Globus pallidus (tissue), 1 donor: ENCODE measurements at places on chromosomes 7 and 10.
A peak's percentile ranks its signal among the peaks of the same experiment; 100 is the strongest.

DNA sequence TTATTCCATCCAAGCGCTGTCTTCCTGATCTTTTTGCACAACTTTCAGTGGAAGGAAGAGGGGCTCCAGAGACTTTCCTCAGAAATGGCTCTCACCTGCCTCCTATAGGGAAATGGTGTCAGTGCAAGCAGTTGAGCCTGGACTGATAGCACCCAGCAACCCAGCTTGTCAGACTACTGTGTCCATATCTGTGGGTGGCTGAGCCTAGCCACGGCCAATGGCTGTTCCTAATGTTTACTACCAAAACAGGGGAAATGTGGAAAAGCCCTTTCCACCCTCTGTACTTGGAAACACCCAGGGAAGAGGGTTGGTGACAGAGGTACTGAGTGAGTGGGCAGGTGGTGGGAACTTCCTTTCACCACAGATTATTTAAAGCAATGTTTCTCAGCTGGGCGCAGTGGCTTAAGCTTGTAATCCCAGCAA is 4.3 kb upstream of the YKT6 start:
- DNase-seq = peak; percentile 39

GRCh38 chr10:812787-813186 is 118.7 kb downstream of the LARP4B start:
- DNase-seq = no peak

DNA sequence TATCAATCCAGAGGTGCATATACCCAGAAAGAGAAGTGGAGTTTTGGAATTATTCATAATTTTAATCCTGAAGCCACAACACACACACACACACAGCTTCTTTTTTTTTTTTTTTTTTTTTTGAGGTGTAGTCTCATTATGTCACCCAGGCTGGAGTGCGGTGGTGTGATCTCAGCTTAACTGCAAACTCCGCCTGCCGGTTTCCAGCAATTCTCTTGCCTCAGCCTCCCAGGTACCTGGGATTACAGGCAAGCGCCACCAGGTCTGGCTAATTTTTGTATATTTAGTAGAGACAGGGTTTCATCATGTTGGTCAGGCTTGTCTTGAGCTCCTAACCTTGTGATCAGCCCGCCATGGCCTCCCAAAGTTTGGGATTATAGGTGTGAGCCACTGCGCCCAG is 35.4 kb downstream of the TET1 start:
- DNase-seq = no peak

DNA sequence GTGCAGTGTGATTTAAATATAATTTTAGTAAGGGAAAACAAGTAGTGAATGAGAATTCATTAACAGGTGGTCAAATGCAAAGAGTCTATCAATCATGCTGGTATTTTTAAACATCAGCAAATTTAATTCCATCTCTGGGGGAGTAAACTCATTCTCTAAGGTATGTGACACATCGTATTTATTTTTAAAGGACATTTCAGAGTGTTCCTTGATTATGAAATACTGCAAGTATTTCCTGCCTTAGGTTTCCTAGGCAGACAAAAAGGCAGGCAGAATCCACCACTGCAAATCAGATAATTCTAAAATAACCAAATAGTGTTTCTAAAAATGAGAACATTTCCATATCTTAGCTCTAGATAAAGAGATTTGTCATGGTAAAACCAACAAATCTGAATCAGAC is 193.8 kb downstream of the LRRTM3 start:
- no peak for DNase-seq

DNA sequence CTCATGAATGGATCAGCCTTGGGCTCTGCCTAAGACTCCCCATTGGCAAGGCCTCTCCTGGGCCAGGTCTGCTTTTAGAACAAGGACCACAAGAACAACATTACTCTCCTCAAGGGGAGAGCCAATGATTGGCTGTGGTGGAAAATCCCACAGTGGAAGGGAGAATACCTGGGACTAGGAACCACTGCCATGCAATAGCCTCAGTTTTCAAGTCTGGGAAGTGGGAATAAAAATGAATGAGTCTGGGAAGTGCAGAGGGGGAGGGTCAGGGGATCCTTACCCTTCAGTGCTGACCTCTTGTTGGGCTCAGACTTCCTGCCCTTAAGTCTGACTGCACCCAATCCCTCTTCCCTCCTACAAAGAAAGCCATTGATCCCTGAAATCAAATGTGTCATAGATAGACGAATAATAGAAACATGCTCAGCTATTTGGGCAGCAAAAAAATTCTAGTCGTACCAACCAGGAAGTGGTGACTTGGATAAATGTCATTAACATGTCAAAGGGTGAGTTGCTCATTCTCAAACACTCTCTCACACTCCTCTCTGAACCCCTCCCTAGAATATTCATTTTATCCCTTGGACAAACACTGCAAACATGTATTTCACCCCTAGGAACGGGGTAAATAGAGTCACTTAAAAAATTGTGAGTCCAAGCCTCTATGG is 123.6 kb downstream of the SH3PXD2A start:
- DNase-seq = no peak

- no peak for DNase-seq
Observed at GRCh38 chr7:2115760-2116447, 116.8 kb downstream of the MAD1L1 start.

DNA sequence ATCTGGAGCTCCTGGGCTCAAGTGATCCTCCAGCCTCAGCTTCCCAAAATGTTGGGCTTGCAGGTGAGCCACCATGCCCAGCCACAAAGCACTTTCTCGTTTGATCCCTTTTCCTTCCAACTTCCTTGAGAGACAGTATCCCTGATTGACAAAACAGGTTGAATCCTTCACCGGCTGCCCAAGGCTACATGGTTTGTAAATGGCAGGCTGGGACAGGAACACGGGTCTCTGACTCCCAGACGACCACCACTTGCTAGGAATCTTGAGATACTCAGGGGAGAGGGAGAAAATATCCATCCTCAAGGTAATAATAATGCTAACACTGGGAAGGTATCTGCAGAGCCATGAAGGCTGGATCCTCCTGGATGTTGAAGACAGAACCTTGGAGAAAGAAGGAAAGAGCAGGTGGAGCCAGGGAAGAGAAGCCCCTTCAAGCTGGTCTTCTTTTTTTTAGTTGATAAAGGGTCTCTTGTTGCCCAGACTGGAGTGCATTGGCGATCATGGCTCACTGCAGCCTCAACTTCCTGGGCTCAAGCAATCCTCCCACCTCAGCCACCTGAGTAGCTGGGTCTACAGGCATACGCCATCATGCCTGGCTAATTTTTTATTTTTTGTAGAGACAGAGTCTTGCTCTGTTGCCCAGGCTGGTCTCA is 19.8 kb downstream of the MMRN2 start:
- DNase-seq = no peak

GRCh38 chr10:78148961-78149612 is 115.4 kb downstream of the RPS24 start:
- DNase-seq = no peak

DNA sequence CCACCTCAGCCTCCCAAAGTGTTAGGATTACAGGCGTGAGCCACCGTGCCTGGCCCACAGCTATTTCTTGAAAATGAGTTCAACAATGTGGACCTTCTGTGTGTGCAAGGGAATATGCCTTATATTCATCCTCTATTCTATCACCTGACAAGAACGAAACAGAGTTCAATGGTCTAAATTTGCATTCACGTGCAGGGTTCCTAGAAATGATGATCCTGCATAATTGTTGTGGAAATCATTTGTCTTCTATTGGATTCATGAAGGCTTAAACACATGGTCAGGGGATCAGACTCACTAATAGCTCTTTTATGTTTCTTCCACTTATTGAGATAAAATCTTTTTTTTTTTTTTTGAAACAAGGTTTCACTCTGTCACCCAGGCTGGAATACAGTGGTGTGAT is 23.7 kb downstream of the PAPSS2 start:
- DNase-seq = no peak

DNA sequence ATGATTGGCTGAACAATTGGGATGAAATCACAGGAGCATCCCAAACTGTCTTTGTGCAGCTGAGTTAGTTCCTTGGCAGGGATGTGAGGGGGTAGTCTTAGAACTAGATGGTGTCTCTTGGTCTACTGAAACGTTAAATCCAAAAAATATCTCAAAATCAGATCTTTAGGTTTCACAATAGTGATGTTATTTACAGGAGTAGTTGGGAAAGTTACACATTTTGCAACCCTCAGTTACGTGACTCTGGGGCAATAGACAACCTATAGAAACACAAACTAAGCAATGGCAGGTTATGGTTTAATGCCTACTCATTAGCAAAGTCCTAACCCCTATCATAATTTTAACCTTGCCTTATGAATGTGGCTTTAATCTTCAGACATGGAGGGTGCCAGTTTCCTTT is 24.0 kb downstream of the PKD1L1 start:
- DNase-seq = no peak

- no peak for DNase-seq
Observed at GRCh38 chr7:152867502-152867874, 107.9 kb downstream of the ACTR3B start.

GRCh38 chr10:96505150-96506136 is 8.3 kb downstream of the TLL2 start:
- no peak for DNase-seq

- peak; percentile 59 for DNase-seq
Observed at GRCh38 chr10:15084502-15084922, 4.1 kb downstream of the ACBD7 start.
